Bone marrow (tissue), 2 donors: ENCODE measurements at places on chromosomes 3 and 15.
A peak's percentile ranks its signal among the peaks of the same experiment; 100 is the strongest.

DNA sequence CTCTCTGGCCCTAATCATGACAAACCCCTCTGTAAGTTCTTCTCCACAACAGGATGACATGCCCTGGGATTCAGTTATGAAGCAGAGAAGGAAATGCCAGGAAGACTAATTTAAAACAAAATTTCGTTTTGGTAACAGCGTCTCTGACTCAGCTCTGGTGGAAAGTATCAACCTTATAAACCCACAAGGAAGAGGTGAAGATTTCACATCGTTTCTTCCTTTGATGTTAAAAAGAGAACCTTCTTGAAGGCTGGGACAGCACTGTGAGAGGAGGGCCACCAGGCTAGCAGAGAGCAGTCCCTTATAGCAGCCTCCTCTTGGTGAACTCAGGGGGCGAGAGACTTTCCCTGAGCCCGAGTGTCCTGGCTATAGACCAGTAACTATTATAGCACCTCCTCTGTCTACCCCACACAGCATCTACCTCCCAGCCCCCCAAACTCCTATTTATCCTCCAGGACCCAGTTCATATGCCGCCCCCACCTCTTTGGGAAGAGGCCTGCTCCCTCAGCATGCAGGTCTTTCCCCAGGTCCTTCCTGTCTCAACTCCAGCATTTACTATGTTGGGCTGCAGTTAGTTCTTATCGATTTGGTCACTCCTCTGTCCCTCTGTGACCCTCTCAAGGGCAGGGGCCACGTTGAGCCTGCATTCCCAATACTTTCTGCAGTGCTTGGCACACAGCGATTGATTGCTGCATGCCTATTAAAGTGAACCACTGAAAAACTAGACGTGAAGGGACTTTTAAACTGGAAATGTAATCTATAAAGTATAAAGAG, 321.5 kb upstream of the ICE2 start:
- no peak for DNase-seq

- DNase-seq, result no peak
Observed at GRCh38 chr3:142035308-142035922, 113.9 kb downstream of the TFDP2 start.

DNA sequence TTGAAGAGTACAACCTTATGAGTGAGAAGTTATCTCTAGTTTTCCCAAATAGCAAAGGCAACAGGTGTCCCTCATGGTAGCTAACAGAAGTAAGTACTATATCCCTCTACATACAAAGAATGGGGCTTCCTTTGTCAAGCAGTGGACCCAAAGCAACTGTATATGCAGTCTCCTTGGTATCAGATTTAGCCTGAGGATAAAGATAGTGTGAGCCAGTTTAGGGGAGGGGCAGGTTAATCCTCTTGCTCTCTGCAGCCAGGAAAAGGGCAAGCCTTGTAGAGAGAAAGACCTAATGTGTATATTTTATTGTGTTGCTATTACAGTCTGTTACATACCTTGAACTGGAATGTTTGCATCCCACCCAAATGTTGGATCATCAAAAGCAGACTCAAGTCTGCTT, 117.9 kb upstream of the COL8A1 start:
- DNase-seq, result no peak

DNA sequence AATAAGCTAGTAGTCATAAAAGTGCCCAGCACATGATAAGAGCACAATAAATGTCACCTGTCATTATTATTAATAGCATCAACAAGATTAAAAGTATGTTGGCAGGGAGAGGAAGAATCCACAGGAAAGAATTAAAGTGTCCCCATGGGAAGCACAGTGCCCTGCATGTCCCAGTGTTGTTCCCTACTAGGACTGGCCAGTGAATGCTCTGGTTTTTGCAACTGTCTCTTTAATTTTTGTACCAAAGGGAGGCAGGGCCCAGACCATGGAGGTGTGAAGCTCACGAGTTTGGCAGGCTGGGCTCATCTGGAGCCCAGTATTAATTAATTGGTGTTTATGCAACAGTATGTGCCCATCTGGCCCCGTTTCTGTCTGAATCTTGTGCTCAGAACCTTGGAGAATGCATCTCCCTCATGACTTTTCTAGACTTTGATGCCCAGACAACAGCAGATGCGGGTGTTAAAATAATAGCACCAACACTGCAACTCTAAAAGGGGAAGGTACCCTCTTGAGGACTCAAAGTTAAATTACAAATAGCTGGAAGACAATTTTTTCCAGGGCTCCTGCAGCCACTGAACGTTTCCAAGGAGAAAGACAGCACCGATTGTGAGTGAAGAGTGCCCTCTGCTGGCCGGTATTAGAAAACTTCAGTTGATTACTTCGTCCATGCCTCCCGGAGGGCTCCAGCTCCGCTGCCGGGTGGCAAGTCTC, 71.9 kb upstream of the SPATA12 start:
- peak; percentile 16 for DNase-seq

GRCh38 chr3:52085681-52086282, 29.4 kb upstream of the DUSP7 start:
- no peak for DNase-seq

GRCh38 chr3:197349368-197349767, 51.0 kb upstream of the DLG1 start:
- no peak for DNase-seq

DNA sequence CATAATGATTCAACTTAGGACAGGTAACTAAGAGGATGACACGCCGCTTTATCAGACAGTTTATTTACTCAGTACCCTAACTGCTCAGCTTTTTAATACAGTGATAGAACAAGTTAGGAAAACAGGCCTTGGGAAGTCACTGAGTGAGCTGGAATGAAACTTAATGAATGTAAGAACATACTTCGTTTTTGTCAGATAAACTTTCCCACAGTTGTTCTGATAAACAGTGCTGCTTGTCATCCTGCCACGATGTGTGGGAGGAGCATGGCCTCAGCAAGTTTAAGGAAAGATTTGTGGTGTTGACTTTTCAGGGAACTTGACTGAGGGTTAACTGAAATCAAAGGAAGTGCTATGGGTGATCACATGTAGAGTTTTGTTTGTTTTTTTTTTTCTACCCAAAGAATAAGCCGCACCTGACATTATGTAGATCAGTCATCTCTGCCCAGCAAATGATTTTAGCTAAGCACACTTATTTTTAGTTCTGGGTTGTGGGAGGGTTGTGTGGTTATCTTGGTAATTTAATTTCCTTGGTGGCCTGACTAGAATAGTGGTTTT, 5.6 kb upstream of the P2RY14 start:
- DNase-seq, result no peak

GRCh38 chr15:71103102-71103676, 12.1 kb upstream of the THSD4 start:
- DNase-seq, result no peak

DNA sequence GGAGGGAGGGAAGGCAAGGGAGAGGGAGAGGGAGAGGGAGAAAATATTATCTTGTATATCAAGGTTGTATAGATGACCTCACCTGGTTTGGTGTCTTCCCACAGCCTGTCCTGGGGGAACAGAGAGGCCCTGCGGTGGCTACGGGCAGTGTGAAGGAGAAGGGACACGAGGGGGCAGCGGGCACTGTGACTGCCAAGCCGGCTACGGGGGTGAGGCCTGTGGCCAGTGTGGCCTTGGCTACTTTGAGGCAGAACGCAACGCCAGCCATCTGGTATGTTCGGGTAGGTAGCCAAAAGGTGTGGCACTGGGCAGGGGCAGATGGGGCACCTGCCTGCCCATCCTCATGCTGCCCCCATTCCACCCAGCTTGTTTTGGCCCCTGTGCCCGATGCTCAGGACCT, 7.1 kb downstream of the CRELD1 start:
- no peak for DNase-seq

DNA sequence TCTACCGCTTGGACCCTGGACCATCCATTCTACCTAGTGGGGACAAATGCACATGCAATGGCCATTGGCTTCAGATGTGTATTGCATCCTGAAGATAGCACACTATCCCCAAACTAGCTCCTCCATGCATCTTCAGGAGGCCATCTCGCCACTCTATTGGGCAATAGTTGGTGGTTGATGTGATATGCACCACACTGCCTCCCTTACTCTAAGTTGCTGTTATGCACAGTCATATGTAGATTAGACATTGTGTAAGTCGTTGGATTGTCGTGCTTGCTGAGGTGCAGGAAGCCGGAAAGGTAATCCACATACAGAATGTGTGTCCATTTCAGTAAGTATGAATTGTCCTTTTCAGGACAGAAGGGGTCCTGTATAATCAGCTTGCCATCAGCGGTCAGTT, 26.7 kb upstream of the PLA2G4D start:
- no peak for DNase-seq

DNA sequence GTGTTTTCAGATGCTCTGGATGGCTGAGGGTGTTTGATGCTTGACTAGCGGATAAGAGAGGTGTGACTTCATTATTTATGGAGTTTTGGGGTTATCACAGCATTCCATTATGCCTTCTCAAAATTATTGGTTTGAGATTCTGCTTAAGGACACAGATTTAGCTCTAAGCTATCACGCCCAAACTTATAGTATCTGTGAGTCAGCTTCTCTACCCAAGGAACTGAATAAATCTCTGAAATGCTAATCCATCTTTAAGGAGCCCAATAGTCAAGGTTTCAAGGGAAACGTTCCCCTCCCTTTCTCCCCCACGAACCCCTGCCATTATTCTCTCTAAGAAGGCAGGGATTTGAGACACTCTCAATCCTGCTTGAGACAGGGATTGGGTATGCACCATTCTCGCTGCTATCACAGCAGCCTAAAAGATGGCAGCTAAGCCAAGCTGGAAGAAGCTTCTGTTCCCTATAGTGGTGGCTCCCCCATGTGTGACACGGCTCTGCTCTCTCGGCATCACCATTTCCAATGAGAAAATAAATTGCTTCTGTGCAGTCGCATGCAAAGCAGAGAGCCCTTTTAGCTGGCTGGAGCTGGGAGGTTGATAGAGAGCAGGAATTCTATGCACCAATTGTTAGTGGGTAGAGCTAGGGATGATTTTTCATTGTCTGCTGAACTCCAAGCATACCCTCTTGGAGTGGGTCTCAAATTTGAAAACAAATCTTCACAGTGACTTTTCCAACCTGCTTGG, 151.1 kb downstream of the IL20RB start:
- no peak for DNase-seq

DNA sequence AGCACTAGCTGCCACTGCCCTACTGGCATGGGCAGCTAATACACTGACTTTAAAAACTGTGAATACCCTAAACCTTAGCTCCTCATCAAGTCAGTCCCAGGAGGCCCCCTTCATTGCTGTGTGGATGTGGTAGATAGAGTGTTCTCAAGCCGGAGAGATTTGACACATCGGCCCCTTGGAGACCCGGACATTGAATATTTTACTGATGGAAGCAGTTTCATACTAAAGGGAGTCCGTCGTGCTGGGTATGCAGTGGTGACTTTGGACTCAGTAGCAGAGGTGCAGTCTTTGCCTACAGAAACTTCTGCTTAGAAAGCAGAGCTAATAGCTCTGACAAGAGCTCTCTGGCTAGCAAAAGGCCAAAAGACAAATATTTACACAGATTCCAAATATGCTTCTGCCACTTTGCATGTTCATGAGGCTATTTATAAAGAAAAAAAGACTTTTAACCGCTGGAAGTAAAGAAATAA, 17.5 kb downstream of the CCR4 start:
- DNase-seq, result no peak

- no peak for DNase-seq
Observed at GRCh38 chr3:171790574-171790897, 19.7 kb downstream of the PLD1 start.

DNA sequence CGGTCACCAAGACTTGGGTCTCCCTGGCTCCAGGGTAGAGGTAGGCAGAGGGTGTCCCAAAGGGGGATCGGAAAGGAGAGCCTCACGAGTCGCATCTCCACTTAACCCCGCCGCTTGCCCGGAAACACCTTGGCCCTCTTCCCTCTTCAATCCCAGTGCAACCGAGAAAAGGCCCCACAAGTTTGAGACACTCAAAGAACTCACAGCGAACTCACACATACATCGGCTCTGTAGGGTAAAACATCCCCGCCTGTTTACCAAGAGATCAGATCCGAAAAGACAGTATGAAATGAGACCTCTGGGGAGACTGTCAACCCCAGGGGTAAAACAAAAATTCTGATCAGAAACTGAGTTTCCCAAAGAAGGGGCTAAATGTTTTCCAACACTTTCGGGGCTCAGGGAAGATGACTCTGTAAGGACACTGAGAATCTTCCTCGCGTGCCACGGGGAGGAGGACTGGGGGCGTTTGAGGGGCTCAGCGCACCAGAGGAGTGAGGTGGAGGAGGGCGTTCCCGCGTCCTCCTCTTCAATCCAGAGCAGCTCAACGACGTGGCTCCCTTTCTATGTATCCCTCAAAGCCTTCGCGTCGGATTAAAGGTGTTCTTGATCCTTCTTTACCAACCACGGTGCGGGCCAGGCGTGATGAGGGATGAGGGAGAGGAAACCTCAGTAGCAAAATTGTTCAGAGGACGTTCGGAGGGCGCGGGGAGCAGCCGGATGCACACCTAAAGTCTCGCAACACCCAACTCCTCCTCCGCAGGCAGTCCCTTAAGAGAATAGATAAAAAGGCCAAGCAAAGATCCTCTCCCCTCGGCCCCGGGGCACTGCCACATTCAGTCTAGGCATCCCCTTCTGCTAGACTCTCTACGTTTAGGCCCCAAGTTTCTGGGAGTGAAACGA, 3.7 kb downstream of the WNT5A start:
- no peak for DNase-seq

DNA sequence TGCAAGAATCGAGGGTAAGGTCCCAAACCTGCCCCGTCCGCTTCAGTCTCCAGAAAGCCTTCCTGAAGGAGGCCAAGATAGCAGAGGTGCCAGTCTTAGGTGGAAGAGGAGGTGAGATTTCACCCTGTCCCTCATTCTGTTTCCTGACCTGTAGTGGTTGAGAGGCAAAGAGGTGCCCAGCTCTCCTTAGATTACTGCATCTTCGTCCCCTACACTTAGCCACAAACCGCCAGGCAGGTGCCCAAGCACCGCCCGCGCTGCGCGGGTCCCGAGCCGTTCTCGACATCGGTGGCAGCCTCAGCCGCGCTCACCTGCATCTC, 23.8 kb upstream of the POLG start:
- DNase-seq, result no peak

GRCh38 chr3:139519998-139520737, 19.4 kb downstream of the RBP1 start:
- DNase-seq, result no peak

- no peak for DNase-seq
Observed at GRCh38 chr15:73647259-73648013, 14.2 kb upstream of the NPTN start.

GRCh38 chr15:39250001-39250400, 330.9 kb upstream of the THBS1 start:
- DNase-seq, result no peak

DNA sequence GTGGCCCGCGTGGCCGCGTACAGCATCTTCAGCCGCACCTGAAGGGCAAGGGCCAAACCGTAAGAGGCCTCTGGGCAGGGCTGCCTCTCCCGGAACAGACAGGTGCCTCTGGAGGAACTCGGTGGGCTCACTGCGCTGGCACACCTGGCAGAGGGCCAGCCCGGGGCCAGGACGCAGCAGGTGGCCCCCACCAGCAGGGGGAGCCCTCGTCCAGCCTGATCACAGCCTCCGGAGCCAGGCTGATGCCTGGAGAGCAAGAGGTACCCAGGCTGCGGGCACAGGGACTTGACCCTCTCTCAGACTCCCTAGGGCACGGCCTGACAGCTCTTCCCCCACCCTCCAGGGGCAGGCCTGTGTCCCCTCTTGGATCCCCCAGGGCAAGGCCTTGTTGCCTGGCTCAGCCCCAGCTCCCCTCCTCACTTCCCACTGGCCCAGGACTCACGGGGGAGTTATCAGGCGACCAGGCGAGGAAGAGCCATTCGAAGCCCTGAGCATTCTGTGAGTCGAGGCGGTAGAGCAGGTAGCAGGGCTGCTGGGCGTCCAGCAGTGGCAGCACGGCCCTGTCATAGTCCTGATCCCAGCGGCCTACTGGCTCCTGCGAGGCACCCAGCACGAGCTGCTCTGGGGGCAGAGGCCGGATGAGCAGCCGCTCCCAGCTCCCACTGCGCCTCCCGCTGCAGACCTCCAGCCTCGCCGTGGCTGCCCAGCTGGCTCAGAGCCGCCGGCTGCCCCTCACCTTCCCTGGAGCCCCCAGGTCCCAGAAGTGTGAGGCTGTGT, 6.2 kb upstream of the TLR9 start:
- peak; percentile 66 for DNase-seq
